Heart left ventricle (tissue), 16 donors: ENCODE measurements at places on chromosomes 16 and 17. TPM values are rescaled to one million over a fixed set of nuclear protein-coding genes. Genes with fewer than 3 reads are reported as not detected.

DNA sequence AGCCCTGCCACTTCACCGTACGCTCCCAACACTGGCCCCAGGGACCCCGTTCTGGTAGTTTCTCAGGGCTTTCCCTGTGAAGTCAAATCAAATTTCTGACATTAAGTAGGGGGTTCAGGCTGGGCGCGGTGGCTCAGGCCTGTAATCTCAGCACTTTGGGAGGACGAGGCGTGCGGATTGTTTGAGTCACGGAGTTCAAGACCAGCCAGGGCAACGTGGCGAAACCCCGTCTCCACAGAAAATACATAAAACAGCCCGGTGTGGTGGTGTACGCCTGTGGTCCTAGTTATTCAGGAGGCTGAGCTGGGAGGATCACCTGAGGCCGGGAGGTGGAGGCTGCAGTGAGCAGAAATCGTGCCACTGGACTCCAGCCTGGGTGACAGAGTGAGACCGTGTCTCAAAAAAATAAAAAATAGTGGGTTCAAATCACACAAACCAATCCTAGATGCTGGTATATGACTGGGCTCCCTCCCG, 632 bp downstream of the CYBC1 start:
- DNase-seq = no peak

DNA sequence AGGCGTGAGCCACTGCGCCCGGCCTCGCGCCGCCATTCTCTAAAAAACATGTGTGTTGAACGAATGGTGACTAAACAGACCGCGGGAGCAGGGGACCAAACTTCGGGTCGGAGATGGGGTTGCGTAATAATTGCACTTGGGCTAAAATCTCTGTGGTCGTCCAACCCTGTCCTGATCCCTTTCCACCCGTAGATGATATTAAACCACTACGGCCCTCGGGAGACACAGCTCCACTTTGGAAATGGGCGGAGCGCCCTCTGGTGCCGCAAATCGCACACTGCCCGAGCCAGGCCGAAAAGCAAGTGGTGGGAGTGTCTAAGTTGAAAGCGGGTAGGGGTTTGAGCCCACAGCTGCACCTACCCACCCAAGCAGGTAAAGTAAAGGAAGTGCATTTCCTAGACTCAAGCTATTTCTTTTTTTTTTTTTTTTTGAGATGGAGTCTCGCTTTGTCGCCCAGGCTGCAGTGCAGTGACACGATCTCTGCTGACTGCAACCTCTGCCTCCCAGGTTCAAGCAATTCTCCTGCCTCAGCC, 17.0 kb downstream of the CAVIN1 start:
- peak; percentile 83 for DNase-seq

- DNase-seq = peak; percentile 28
Observed at GRCh38 chr16:88070341-88070740, 119.1 kb downstream of the BANP start.

- DNase-seq = no peak
Observed at GRCh38 chr17:6642592-6642991, 1.7 kb downstream of the TXNDC17 start.

DNA sequence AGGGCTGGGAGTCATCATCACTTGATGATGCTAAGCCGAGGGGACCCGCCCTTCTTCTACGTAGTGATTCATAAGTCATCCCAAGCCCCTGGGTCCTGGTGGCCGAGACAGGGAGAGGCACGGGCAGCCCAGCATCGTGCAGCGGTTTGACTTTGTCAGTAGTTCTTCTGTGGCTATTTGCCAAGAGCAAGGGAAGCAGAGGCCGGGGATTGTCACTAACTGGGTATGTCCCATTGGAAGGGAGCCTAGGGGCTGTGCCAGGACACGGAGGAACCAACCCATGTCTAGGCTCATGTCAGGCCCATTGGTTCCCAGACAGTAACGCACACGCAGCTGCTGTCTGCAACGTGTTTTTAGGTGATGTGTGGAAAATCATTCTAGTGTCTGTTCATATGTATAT, 58.5 kb downstream of the ATP2C2 start:
- DNase-seq = no peak

DNA sequence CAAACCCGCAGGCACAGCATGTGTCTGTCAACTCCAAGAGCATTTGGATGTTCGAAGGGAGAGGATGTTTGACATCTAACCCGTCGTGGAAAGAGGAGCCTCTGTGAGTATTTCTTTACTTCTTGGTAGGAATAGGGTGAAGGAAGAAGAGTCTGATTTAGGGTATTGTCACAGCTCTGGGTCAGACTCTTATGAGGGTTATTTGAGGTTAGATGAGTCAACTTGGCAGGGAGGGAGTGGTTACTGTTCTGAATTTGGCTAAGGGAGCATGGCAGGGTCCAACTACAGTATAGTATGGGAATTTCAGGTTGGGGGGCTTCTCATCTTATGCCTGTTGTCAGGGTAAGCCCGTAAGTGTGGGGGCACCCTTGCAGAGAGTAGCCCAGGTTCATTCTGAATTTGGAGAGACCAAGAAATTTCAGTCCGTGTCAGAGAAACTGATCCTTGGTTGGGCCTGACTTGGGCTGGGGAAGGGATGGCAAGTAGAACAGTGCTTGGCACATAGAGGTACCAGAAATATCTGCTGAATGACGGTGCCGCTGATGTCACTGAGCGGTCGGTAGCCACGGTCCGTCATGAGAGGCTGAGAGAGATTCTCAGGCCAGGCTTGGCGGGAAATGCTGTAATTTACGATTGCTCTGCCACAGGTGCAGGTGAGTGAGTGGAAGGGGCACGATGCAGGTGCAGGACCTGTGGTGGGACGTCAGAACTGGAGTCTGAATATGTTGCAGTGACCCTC, 43.2 kb downstream of the MYH3 start:
- no peak for DNase-seq

DNA sequence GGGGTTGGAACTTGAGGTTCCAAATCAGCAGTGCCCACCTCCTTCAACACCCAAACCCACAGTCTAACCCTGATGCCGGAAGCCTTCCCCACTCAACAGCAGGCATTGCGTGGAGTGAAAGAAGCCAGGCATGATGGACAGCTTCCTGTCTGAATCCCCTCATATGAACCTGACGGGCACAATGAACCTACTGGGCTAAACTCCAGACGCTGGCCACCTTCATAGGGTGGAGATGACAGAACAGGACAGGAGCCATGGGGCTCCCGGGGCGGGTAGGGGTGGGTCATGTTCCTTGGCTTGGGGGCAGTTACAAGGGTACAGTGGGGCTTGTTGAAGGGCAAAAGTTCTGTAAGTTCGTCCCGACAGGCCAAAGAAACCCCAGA, 460 bp upstream of the HSBP1 start:
- no peak for DNase-seq

DNA sequence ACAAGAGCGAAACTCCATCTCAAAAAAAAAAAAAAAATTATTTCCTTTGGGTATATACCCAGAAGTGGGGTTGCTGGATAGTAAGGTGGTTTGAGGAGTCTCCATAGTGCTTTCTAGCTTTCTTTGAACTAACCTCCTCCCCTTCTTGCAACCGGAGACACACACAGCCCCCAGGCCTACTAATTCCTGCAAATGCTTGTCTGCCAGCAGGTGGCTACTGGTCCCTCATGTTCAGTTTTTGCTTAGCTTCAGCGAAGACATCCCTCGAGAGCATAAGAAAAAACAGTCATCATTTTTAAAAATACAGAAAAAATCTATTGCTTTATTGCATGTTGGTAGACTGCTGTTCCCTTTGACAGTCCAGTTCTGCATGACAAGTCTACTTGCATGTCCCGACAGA, 439.0 kb downstream of the UTP18 start:
- no peak for DNase-seq

The TEKT3 gene
- 0.32 TPM for total RNA-seq

The SCNN1B gene
- total RNA-seq = not detected

- no peak for DNase-seq
Observed at GRCh38 chr17:78206298-78206697, 7.8 kb upstream of the BIRC5 start.

DNA sequence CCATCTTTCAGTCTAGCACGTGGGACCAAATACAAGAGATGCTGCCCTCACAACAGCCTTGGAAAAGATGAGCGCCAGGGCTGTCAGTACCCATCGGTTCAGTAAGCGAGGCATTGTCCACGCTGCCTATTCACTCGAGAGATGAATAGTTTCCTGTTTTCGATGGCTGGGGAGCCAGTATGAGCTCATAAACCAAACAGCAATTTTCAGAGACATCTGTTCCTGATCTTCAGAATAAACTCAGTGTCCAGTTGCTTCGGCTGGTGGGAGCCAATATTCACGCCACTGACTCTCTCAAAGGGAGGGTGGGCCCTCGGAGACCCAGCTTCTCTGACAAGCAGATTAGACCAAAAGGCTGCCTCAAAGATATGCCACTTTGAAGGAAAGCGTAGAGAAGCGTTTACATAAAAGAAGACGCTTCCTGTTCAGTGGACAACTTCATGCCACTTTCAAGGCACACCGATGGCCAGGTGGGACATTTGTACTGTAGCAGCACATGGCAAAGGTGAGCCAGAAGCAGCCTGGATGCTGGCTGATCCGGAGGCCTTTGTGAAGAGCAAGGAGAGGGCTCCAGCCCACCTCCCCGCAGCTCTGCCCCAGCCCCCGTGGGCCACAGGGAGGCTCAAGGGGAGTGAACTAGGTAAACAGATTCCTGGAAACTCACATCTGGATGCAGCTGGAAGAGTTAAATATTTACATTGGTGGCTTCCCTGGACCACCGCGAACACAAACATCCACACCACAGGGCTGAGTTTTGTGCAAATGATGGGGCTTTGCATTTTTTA, 6.0 kb downstream of the TIMM22 start:
- peak; percentile 34 for DNase-seq

DNA sequence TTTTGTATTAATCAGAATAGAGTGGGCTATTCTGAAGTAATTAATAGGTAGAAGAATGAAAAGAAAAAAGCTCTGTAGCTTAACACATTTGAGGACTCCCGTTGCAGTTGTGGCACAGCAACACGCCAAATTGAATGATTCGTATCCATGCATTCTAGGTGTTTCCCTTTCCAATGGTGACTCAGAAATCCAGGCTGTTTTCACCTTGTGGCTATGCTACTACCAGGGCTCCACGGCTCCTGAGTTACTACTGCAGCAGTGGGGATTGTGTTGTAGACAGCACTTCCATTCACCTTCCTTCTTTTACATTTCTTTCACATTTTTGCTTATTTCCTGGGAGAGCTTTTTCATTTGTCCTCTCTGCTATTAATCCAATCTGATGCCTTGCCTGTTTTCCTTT, 1616.4 kb downstream of the CDH8 start:
- DNase-seq = no peak

DNA sequence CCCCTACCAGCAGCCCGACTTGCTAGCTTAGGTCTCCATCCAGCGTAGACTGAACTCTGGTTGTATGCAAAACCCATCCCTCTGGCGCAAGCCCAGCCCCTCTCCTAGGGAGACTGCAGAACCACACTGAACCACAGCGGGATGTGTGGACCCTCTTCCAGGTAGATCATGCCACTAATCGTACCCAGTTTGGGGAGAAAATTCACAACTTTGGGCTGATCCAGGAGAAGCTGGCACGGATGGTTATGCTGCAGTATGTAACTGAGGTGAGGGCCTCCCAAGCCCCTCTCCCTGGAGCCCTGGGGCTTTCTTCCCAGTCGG, 3.2 kb downstream of the ACADVL start:
- DNase-seq = peak; percentile 11

- DNase-seq = no peak
Observed at GRCh38 chr17:66610361-66611133, 224.4 kb upstream of the CACNG5 start.

The KIF19 gene
- 0.19 TPM for total RNA-seq

- DNase-seq = no peak
Observed at GRCh38 chr16:14350081-14350480, 279.0 kb downstream of the MRTFB start.

GRCh38 chr17:28937044-28937729, 14.1 kb downstream of the PHF12 start:
- no peak for DNase-seq

- DNase-seq = no peak
Observed at GRCh38 chr17:58324409-58325288, 3.9 kb downstream of the TSPOAP1 start.

DNA sequence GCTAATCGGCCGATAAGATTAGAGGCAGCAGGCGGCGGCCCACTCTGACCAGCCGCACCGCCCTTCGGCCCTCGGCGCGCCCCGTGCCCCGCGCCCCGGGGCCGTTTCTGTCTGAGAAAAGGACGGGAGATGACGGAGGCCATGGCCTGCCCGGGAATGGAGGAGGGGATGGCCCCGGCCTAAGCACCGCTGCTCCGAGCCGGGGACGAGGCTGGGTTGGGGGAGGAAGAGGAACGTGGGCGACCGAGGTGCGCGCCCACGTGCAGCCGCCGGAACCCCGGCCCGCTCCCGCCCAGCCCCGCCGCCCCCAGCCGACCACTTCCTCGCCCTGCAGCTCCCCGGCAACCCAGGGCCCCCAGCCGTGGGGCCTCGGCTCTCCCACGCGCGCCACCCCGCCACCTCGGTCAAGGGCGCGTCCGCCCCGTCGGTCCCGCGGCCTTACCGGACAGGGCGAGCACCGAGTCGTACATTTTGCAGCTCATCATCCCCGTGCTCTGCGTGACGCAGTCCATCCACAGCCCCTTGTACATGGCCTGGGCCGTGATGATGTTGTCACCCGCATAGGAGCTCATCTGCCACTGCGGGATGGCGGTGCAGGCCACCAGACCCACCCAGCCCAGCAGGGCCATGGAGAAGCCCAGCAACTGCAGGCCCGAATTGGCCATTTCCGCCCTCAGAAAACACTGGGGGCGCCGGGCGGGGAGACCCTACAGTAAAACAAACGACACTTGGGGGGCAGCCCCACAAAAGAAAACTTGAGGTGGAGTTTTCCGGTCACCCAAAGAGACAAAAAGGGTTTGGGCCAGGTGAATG, 693 bp downstream of the CLDN7 start:
- no peak for DNase-seq

- no peak for DNase-seq
Observed at GRCh38 chr17:48722201-48722907, at the start of gene PRAC1. TSS of gene PRAC1 (minus strand) at chr17:48722518. CDS start at chr17:48722392, 126 bp downstream.

DNA sequence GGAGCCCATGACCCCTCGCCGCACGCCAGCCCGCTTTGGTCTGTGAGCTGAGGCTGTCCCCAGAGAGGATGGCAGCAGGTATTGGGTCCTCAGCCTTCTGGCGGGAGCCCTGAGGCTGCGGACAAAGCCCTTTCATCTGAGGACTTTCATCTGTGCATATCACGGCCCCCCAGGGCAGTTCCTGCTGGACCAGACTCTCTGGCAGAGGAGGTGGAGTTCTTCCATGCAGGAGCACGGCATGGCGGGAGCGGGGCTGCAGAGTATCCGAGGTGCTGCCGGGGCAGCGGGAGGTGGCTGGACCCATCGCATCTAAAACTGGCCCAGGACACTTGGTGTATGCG, 18.8 kb downstream of the DHX38 start:
- DNase-seq = no peak

GRCh38 chr17:42087736-42088705, 10.3 kb downstream of the ZNF385C start:
- no peak for DNase-seq

GRCh38 chr16:47600376-47600775, 139.2 kb downstream of the PHKB start:
- DNase-seq = no peak

GRCh38 chr17:73513426-73513825, 130.8 kb downstream of the SDK2 start:
- no peak for DNase-seq

The ADAP2 gene
- 3.1 TPM for total RNA-seq

- peak; percentile 78 for DNase-seq
Observed at GRCh38 chr17:28973425-28973824, 22.1 kb upstream of the PHF12 start.

GRCh38 chr17:33335491-33336173, 42.5 kb upstream of the ASIC2 start:
- no peak for DNase-seq

The CTF1 gene
- 12.2 TPM for total RNA-seq

The IRX3 gene
- total RNA-seq = 62.5 TPM

The EPOP gene
- total RNA-seq = 1.5 TPM

- peak; percentile 28 for DNase-seq
Observed at GRCh38 chr17:44069974-44070454, 521 bp upstream of the G6PC3 start.

- DNase-seq = no peak
Observed at GRCh38 chr17:59626756-59627155, 7.1 kb downstream of the CLTC start.
